Activated CD4-positive, alpha-beta T cell treated with anti-CD3 and anti-CD28 coated beads, Interleukin-2, amount 50 U/mL, for 16 hours (primary cell): ENCODE measurements at places on chromosomes 3 and 15.
A peak's percentile ranks its signal among the peaks of the same experiment; 100 is the strongest.

GRCh38 chr3:56704706-56705105 is 21.6 kb upstream of the TASOR start:
- DNase-seq: peak; percentile 6

DNA sequence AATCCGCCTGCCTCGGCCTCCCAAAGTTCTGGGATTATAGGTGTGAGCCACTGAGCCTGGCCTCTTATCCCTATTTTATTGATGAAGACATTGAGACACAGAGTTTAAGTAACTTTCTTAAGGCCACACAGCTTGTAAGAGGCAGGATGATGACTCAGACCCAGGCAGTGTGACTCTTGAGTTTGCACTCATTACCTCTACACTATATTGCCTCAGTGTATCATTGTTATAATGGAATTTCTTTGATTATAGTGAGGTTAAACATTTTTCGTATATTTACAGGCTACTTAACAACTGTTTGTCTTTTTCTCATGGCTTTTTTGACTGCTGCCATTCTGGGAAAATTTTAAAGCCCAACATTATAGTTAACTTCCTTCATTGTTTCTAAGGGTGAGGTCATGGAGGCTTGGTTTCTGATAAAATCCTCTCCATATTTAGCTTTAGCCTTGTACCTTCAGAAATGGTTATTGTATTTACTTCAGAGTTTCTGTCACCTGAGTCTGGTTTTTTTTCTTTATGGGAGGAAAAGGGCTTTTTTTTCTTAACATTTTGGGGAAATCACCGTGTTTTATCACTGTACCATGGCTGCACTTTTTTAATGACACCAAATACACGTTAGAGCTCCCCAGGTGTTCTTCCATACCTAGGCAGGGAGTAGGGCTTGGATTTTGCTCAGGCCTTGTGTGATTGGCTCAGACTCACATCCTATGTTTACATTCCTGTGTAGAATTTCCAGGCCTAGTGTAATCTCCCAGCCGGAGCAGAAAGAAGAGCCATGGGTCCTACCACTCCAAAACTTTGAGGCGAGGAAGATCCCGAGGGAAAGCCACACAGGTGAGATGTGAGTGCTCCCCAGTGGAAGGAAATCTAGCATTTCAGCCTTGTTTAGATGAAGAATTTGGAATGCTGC is 6.3 kb downstream of the ZNF774 start:
- no peak for DNase-seq

GRCh38 chr15:80530737-80531365 is 126.7 kb downstream of the ARNT2 start:
- DNase-seq: no peak

DNA sequence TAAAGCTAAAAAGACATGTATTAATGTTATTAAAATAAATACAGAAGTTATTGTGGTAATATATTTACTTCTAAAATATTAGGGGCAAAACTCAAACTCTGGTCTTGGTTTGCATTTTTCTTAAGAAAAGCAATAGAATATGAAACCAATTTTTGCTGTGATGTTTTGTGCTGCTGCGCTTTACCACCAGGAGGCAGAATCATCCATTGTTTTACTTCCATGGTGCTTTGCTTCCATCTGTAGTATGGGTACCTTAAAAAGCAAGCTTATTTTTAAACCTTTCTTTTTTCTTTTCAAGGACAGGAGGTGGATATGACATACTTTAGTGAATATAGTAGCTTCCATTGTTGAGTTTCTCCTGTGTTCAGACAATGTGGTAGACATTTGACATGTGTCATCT is 46.6 kb upstream of the MRPL3 start:
- DNase-seq: peak; percentile 12

- DNase-seq: no peak
Observed at GRCh38 chr3:31133541-31133940, 239.1 kb upstream of the GADL1 start.

GRCh38 chr15:64776402-64776786 is 1.0 kb upstream of the RBPMS2 start:
- DNase-seq: no peak

GRCh38 chr3:154783521-154783931 is 296.6 kb upstream of the MME start:
- DNase-seq: no peak

DNA sequence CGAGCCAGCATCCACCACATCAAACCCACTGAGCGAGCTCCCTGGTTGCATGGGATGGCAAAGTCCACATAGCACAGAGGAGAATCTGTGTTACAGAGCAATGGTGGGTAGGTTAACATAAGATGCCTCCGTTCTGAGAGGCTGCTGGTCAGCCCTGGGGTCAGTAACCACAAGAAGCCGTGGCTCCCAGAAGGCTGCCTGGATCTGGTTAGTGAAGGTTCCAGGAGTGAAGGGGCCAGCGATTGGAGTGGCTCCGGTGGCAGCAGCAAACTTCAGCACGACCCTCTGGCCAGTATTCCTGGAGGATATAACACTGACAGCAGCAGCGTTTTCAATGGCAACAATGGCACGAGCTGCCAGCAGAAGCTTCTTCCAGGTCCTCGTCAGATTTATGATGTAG is 18.4 kb upstream of the PIGZ start:
- DNase-seq: no peak

DNA sequence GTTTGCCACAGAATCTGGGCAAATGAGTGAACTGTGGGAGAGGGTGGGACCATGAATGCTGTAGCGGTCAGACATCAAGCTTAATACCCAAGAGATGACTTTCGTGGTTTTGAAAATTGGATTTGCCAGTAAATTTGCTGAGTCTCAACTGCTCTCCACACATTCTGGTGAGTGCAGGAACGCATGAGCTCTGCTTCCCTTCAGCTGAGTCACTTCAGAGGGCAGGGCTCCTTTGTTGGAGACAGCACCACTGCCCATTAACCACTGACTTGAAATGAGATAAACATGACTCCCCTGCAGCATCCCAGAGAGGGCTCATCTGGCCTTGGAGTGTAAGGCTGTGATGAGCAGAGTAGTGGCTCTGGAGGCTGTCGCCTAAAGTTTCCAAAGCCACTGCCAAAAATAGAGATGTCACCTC is 22.6 kb downstream of the RARRES1 start:
- DNase-seq: peak; percentile 24

DNA sequence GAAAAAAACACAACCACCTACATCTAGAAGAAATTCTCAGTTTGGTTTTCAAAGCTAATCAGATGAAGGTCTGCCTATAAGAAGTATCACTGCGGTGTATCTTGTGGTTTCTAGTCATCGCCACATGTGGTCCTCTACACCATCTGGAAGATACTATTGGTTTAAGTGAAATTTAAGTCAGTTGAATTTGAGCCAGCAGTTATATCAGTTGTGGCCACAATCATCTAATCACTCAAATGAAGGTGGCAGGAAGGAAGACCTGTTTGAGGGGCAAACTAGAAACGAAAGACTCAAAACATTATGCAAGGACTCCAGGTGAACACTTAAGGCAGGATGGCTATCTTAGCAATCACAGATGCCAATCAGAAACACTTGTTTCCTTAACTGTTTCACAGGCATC is 48.7 kb downstream of the ETV5 start:
- DNase-seq: peak; percentile 78

DNA sequence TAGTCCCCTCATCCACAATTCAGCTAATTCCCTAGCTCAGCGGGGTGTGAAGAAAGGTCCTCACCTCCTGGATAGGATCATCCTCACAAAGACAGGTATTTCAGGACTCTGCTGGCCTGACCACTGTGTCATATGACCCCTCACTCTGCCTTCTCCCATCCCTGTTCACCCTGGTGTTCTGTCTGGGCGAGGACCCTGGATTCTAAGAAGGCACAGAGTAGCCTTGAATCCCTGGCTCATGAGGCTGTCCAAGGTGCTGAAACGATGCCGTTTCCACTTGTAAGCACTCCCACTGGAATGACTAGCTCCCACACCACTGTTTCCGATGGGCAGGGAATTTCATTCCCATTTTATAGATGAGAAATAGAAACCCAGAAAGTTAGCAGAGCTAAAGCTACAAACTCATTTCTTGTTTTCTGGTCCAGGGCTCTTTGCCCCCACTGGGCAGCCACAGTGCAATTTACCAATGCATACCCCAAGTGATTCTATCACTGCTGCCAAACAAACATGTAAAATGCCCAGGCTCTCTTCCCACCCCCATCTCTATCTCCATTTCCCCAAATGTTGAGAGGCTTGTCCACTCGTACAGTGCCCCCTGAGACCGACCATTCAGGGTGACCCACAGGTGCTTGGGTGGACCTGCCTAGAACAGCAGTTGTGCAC is 83.2 kb downstream of the RAB11A start:
- no peak for DNase-seq

DNA sequence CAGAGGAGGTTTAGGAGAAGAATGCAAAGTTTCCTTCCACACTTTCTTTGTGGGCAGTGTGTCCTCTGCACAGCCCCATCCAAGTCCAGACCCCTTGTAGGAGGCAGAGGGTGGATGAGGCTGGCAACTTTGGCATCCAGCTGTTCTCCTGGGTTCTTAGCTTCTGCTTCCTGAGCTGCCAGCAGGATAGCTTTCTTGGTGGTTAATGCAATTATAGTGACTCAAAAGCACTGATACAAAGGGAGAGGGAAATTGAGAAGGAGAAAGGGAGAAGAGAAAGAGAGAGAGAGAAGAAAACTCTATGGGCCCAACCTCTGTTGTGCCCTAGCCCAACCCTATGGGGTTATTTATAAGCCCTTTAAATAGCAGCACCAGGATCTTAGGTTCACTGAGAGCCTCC is 4.5 kb upstream of the TNFAIP8L3 start:
- no peak for DNase-seq
